Kidney epithelial cell (primary cell): ENCODE measurements at places on chromosomes 3 and 15.

DNA sequence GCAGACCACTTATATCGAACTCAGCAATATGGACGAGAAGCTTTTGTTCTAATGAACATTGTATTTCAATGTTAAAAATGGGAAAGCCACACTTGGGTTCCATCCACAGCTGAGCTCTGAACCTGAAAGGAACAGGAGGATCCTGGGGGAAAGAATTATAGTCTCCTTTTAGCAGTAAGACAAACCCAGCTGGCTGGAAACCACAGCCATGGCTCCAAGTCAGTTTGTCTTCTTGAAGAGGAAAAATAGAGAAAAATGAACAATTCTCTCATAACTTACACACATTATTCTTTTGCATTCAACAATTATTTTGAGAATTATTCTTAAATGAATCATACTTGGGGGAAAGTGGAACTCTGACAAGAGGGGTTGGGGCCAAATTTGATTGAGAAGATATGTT lies 149.2 kb upstream of the VEPH1 start:
- no peak for DNase-seq

DNA sequence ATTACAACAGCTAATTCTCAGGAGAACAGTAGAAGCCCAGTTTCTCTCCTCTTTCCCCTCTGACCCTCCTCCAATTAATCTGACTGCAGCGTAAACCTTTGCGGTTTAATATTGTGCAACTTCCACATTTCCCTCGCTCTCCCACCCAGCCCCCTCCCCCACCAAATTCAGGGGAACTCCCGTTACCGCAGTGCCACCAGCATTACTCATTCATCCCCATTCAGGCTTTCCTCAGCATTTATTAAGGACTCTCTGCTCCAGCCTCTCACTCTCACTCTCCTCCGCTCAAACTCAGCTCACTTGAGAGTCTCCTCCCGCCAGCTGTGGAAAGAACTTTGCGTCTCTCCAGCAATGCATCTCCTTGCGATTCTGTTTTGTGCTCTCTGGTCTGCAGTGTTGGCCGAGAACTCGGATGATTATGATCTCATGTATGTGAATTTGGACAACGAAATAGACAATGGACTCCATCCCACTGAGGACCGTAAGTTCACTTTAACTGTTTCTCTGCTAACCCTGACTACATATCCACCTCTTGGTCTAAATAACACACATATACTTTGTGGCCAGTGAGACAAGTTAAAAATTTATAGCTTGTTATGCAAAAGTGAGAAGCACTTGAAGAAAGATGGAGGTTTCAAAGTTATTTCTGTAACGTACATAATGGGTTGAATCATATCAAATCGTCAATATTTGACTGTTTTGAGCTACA lies at the start of gene PTX3:
Gene PTX3 (plus strand): TSS at position 268 of the 709 bp plus-strand sequence. CDS start 84 bp downstream, at position 352.
- DNase-seq, result peak; percentile 71

- DNase-seq, result no peak
Observed at GRCh38 chr3:62073038-62073437, 300.3 kb downstream of the FEZF2 start.

- no peak for DNase-seq
Observed at GRCh38 chr3:67381667-67382272, 272.6 kb downstream of the SUCLG2 start.

GRCh38 chr3:24254649-24255048 lies 240.0 kb downstream of the THRB start:
- DNase-seq, result peak; percentile 61

GRCh38 chr3:120161902-120162301 lies 67.7 kb upstream of the GSK3B start:
- DNase-seq, result no peak

- DNase-seq, result no peak
Observed at GRCh38 chr3:18345015-18345367, 80.1 kb downstream of the SATB1 start.

DNA sequence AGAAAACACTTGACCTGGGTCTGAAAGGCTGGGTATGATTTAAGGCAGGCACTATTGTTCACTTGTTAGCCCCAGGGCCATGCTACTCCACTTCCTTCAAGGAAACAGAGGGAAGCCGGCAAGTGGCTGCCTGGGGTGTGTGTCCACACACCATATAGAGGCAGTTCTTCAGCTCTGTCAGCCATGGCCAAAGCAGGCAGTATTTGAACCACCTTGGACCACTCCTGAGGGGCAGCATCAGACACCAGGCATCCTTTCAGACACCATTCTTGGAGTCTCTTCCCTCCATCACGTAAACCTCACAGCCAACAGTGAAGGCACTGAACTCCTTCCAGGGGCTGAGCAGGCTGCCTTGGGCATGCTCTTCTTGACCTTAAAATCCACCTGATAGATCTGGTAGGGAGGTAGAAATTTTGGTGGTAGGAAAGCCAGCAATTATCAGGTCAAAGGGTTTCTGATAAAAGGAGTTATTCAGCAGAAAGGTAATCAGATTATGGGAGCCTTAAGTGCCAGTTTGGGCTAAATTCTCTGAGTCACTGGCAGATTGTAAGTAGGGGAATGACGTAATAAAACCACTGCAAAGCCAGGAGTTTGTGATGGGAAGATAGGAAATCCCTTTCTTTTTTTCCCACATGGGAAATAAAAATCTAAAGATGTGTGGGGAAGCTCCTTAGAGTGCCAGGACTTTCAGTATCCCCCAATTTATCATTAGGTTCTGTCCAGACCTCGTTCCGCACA lies 20.2 kb downstream of the TGFBR2 start:
- DNase-seq, result no peak

DNA sequence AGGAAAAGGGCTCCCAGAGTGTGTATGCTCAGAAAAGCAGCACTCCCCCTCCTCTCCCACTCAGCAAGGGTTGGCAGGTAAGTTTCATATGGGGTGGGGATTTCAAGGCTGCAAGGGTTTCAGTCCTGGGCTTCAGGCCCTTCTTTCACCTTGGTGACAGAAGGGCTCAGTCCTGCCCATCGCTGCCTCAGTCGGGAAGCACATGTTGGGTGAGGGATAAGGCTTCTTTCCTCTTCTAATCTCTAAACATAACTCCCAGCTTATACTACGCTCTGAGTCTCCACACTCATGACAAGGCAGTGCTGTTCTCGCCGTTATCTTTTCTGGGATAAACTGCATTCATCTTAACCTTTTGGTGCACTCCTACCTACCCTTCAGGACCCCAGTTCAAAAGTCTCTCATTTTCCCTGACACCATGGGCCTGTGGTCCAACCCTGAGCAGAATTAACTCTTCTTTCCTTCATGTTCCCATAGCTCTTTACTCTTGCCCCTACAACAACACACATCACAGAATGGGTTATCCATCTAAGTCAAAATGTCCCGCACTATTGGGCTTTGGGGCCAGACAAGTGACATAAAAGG lies 17.0 kb downstream of the RAB43 start:
- no peak for DNase-seq

- DNase-seq, result no peak
Observed at GRCh38 chr3:36741285-36741684, 23.1 kb downstream of the DCLK3 start.

DNA sequence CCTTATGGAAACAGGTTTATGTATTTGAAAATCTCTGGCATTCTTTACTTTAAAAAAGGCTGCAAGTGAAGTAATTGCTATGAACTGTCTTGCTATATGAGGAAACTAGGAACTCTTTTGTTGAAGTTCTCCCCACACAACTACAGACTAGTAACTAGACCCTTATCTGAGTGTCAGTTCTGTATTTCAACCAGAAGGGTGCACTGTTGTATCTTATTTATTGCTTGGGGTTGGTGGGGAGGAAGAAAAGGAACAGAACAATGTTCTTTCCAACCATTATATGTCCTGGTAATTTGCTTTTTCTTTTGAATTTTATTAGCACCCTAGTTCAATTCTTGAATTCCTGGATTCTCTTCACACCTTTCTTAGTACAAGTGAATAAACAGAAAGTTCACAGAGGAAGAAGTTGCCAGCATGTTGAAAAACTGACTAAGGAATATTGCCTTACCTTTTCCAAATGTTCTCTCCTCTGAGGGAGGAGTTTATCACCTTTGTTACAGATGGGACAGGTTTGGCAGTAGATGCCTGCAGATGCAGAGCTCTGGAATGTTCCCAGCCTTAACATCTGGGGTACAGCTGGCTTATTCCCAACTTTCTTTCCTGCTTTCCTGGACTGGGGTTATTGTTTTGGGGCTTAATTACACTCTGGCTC lies 162.4 kb upstream of the CFAP20DC start:
- DNase-seq, result peak; percentile 4

DNA sequence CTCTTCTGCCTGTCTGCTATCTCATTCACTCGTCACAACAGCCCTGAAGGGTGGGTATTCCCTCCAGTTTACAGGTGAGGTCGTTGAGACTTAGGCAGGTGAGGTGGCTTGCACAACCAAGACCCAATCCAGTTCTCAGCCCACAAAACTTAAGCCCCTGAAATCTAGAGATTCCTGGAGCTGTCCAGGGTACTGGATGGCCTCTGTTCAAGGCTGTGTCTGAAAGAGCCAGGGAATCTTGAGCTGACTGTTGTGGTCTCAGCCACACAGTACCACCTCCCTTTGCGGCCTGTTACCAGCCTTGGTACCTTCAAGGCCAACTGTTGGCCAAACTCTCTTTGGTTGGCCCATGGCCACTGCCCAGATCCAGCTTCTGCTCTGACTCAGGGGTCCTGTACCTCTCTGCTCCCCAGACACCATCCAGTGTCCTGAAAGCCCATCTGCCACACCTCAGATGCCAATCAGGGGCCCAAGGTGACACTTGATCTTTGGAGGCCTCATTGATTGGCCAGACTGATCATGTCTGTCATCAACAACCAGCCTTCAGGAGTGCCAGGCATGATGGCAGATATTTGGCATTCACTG lies 10.9 kb upstream of the FAM107A start:
- DNase-seq, result no peak

DNA sequence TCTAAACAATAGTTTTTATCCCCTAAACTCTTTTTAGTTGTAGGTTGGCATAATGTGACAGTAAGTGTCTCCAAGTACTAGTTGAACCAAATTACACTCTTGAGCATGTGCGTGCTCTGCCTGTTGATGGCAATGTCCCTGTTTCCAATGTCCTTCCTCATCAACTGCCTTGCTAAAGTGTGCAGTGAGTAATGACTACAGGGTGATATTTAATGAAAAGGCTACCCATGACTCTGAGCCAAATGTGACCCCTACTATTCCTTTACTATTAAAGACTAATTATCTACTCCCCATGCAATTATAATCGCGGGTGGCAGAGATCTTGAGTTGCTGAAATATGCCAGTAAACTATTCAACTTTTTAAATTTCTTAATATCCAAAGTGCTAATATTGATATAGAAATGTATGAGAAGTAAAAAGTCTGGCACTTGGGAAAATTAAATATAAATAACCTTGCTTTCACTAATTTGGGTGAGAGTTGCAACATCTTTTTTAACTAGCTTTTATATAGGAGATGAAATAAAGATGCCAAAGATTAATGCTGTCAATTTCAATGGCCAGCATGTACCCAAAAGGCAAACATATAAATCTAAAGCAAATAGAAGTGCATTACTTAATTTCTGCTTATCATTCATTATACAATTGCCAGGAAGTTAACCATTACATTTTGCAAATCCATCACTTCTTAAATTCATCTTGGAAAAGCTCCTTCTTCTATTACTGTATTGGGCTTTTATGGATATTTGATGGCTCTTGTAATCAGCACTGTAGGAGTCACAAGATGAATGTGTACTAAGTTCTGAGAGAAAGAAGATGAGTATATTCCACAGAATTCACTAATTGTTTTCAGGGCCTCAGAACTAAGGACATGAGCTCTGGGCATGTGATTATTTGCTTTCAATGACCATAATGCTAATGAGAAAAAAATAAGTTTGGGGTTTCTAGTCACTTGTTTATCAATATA lies 518.2 kb upstream of the NAALADL2 start:
- DNase-seq, result no peak

DNA sequence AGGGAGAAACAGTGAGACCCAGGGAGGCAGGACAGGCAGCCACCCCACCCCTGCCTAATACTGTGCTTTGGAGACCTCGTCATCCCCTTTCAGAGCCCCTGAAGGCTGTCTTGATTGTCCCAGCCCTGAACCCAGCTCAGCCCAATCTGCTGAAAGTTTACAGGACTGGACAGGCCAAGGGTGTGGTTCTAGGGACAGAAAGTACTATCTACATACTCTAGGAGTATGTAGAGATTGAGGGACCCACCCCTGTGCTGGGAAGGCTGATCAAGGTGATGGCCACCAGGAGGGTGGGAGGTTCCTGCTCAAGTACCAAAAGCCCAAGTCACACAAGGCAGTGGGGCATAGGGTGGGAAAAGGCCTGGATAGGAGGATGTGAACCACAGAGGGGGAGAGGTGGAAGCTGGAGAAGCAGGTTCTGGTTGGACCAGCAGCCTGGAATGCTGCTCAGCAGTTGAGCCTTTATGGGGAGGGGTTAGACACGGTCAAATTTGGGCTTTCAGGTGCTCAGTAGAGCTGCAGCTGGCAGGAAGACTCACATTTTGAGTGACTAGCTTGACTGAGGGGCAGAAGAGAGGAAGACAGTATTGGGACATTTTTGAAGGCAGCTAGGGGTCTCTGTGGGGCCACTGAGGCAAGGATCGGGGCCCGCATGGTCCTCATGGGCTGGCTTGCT lies 6.7 kb downstream of the NBEAL2 start:
- DNase-seq, result no peak

DNA sequence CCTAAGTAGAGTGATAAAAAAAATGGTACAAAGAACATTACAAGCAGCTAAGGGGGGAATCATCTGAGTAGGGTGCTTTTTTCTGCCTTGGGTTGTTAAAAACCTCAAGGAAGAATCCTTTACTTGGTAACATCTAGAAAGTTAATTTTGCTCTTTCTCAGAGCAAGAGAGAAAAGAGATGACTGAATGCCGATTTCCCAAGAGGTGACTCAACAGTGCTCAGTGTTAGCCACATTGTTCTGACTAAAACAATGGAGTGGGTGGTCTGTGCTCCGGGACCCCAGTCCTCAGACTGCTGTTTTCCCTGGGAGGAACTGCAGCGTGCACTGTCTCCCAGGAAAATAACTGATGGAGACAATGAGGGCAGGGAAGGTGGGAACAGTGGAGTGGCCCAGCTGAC lies 41.1 kb upstream of the RASGRP1 start:
- no peak for DNase-seq

GRCh38 chr3:184380185-184380626 lies 352 bp downstream of the CHRD start:
- no peak for DNase-seq

GRCh38 chr3:156787926-156788663 lies 38.1 kb upstream of the LEKR1 start:
- peak; percentile 85 for DNase-seq

- no peak for DNase-seq
Observed at GRCh38 chr15:63362885-63363284, 18.8 kb downstream of the CA12 start.

- no peak for DNase-seq
Observed at GRCh38 chr3:44596621-44597020, 11.9 kb downstream of the ZNF660 start.
